Activated CD8-positive, alpha-beta memory T cell treated with anti-CD3 and anti-CD28 coated beads, Interleukin-2, amount 50 U/mL, for 48 hours (primary cell): ENCODE measurements at places on chromosomes 13 and 19.

DNA sequence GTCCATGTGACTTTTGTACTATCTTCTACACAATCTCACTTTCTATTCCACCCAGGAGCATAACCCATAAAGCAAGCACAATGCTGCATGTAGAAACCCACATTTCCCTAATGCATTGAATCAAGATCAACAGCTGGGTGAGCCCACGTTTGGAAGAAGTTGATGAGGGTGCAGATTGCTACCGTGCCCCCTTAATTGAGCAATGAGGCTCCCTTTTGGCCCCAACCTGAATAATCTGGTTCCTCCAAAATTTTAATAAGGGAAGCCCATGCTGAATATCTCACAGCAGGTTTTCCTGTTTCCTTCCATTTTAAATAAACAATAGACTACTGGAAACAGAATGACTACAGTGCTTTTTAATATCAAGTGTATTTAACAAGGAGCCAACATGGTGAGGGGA, 403.6 kb upstream of the SGCG start:
- DNase-seq: no peak

- DNase-seq: no peak
These were observed 14.3 kb downstream of the MRPS12 start for GRCh38 chr19:38944981-38945506.

- DNase-seq: no peak
These were observed 43.5 kb upstream of the PCCA start for GRCh38 chr13:100045355-100045754.

GRCh38 chr13:49240017-49240416, 7.7 kb upstream of the CDADC1 start:
- no peak for DNase-seq

DNA sequence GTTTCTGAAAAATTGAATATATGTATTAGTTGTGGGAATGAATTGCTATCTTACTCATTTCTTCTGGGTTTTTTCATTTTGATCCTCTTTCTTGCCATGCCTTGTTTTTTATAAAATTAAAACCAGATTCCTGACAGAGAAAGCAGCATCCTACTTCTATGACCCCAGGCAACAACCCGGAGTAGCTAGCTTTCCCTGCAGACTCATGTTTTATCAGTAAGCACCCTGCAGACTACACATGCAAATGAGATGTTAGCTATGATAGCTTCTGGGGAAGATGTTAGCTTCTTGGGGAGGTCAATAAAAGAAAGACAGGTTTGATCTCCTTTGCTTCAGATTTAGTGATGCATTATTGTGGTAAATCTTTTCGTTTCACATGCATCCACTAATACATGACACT, 1598.6 kb downstream of the SLITRK5 start:
- no peak for DNase-seq

DNA sequence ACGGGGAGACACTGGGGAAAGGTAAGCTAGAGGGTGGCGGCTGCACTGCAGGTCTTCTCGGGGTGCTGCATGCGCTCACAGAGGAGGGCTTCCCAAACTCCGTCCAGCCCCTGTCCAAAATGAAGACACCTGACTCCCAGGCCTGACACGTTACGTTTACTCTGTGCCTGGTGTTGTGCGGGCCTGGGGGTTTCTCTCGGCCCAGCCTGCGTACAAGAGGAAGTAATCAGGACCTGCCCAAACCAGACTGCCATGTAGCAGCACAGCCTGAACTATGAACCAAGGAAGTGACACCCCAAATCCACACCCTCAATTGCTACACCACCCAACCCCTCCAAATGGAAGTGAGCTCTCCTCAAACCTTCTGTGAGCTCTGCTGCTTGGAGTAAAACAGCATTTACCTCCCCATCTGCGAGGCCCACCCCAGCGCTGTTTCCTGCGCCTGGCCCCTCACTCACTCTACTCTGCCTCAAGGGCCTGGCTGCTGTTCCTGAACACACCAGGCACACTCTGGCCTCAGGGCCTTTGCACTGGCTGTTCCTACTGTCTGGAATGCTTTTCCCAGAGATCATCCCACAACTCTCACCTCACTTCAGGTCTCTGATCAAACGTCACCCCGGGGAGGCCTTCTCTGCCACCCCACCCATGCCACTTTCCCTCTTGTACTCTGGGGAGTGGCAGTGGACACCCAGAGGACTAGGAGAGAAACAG, 3.0 kb downstream of the HSPBP1 start:
- no peak for DNase-seq

- DNase-seq: no peak
These were observed 117.7 kb upstream of the KLF12 start for GRCh38 chr13:74251778-74252519.

DNA sequence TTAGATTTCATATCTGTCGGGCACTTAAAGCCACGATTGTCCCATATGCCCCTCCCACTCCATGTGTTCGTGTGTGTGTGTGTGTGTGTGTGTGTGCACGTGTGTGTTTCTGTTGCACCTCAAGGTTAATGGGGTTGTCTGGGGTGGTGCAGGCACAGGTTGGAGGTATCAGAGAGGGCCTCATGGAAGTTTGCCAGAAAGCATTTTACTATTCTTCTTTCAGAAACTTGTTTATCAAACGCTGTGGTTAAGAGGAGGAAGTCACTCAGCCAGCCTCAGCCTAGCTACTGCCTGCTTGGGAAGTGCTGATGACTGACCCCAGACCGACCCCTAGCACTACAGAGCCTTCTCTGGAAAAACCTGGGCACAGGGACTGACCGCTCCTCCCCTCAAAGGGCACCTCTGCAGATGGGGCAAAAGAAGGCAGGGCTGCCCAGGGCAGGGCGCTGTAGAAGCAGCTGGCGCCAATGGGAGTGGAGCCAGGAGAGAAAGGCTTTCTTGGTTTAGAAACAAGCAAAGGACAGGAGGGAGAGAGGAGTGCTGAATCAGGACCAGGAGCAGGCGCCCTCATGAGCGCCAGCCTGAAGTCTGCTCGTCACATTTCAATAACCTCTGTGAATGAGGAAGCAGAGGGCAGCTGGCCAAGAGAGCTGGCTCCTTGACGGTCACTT, 3.9 kb downstream of the SIAH3 start:
- no peak for DNase-seq

DNA sequence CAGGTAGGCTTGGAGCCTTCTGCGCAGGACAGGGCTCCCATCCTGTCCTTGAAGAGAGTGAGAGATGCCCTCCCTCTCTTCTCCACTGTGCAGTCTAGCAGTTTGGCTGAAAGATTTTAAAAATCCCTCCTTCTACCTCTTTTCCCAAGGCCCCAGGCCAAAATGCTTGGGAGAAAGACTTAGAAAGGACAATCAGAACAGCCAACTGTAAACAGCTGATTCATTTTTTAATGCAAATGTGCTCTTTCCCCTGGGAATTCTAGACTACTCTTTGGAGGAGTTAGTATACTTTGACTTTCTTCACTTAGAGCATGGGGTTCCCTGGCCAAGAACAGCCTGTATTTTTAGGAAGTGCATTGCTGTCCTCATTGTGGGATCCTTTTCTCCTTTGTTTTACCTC, 398.9 kb downstream of the GPC6 start:
- DNase-seq: no peak

GRCh38 chr19:33280351-33280921, 21.9 kb downstream of the CEBPA start:
- DNase-seq: peak; percentile 69

GRCh38 chr19:18017275-18018083, 9.5 kb downstream of the ARRDC2 start:
- no peak for DNase-seq

DNA sequence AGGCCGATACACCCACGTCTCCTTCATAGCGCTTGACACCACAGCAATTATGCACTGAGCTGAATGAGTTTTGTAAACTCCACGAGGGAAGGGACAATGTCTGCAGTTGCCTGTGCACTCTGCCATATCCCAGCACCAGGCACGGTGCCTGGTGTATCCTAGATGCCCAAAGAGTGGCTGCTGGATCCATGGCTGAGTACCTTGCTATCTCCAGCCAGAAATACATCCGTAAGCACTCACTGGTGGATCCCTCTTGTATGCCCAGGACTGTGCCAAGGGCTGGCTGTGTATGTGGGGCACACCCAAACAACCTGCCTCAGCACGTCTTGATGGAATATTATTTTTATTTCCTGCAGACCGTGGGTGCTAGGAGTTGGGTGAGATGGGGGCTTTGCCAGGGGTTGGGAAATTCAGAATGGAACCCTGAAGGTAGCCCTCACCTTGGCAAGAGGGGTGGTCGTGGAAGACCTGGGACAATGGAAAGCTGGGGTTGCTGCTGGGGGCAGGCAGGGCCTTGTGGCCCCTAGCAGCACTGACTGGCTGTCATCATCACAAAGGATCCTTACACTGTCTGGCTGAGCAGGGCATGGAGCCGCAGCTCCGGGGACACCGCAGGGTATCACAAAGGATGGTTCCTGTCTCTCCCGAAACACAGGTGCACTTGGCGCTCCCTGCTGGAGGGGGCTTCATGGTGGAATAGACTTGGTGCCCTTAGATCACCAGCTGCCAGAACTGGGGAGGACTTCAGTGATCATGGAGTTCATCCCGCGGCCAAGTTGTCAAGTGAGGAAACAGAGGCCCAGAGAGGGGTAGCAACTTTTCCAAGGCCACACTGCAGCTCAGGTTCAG, 131.3 kb downstream of the URI1 start:
- DNase-seq: no peak

GRCh38 chr13:71838842-71839241, 28.2 kb downstream of the DACH1 start:
- DNase-seq: no peak

DNA sequence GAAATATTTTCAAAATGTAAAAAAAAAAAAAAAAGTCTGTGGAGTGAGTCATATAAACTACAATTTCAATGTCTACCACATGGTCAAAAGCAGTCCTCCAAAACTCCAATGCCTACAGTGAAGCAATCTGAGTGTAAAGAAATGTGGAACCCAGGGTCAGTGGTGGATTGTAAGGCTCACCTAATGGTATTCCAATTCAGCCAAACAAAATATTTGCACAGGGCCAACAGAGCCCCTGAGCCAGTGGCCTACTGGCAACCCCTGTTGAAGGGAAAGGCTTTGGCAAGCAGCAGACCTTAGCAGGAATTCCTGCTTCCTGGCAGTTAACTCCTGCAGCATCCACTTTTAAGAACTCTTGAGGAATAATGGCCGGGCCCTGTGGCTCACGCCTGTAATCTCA, 3.4 kb downstream of the DNMT1 start:
- DNase-seq: no peak

DNA sequence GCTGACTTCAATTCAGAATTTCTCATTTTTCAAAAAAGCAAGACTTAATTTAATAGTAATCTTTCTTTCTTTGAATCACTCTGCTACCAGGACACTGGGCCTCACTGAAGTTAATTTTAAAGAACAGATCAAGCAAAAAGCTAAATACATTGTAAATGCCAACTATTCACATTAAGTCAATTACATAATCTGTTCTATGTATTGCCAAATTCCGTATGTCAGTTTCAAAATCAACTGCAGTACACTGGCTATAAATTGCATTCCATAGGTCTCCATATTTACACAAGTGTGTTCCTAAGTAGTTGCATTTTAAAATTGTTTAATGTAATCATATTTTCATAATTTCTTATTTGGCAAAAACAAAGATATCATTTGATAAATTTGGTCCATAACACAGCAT, 10.1 kb downstream of the FOXO1 start:
- DNase-seq: no peak

DNA sequence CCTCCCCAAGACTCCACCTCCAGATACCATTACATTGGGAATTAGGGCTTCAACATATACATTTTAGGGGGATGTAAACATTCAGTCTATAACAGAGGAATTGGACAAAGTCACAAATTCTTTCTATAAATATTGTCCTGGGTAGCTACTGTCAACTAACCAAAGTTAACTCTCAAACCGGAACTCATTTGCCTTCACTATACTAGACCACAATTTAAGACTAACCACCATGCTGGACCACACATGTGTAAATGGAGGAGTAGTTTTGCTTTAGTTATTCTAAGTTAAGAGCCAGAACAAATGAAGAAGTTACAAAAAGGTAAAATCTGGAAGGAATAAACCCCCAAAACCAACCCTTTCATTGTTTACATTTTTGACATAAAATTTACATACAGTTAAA, 222.8 kb downstream of the NDFIP2 start:
- DNase-seq: no peak

- DNase-seq: no peak
These were observed 66.2 kb upstream of the XPO4 start for GRCh38 chr13:20968745-20969144.

DNA sequence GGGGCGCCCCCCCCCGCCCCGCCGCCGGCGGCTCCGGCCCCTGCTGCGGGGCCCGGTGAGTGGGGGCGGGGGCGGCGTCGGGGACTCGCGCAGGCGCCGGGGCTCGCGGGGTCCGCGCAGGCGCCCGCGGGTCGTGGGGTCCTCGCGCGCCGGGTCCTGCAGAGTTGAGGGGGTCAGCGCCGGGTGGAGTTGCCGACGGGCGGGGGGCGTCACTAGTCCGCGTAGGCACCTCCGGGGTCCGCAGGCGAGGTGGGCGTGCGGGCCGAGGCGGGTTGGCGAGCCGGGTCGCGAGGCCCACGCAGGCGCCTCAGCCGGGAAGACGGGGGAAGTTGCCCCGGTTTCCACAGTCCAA, 365 bp downstream of the PPP6R1 start:
- peak; percentile 76 for DNase-seq

GRCh38 chr19:27676877-27677276, 1536.1 kb downstream of the UQCRFS1 start:
- DNase-seq: no peak

GRCh38 chr13:27406178-27406939, 18.1 kb upstream of the GTF3A start:
- DNase-seq: no peak

GRCh38 chr13:113187263-113187669, 21.2 kb downstream of the PCID2 start:
- DNase-seq: peak; percentile 83

- DNase-seq: no peak
These were observed 759.2 kb upstream of the SLITRK1 start for GRCh38 chr13:84641491-84641890.

- no peak for DNase-seq
These were observed 196.8 kb downstream of the PDS5B start for GRCh38 chr13:32783067-32783466.

GRCh38 chr13:47647001-47647400, 354.1 kb downstream of the SUCLA2 start:
- DNase-seq: no peak

DNA sequence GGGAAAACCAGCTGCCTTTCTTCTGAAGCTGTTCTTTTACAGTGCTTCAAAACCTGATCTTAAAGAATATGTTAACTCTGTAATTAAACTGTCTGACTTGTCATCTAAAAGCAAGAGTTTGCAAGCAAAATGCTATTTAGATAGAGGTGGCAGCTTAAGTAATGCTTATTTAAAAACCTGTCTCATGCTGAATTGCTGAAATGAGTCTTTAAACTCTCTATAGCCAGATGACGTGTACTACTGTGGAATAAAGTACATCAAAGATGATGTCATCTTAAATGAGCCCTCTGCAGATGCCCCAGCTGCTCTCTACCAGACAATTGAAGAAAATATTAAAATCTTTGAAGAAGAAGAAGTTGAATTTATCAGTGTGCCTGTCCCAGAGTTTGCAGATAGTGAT, 22.9 kb downstream of the ITM2B start:
- DNase-seq: no peak

- DNase-seq: no peak
These were observed 50.0 kb upstream of the FARP1 start for GRCh38 chr13:98092888-98093287.

GRCh38 chr13:23449398-23450162, 16.1 kb upstream of the SACS start:
- no peak for DNase-seq
